CD4-positive, alpha-beta T cell treated with Interleukin-6 at 100 ng/mL for 8 hours (primary cell): ENCODE measurements at places on chromosomes 1 and 21.

- DNase-seq: no peak
Measured at GRCh38 chr1:84425150-84425896, 27.0 kb downstream of the DNASE2B start.

- DNase-seq: no peak
Measured at GRCh38 chr1:212458817-212459216, 26.1 kb downstream of the NENF start.

DNA sequence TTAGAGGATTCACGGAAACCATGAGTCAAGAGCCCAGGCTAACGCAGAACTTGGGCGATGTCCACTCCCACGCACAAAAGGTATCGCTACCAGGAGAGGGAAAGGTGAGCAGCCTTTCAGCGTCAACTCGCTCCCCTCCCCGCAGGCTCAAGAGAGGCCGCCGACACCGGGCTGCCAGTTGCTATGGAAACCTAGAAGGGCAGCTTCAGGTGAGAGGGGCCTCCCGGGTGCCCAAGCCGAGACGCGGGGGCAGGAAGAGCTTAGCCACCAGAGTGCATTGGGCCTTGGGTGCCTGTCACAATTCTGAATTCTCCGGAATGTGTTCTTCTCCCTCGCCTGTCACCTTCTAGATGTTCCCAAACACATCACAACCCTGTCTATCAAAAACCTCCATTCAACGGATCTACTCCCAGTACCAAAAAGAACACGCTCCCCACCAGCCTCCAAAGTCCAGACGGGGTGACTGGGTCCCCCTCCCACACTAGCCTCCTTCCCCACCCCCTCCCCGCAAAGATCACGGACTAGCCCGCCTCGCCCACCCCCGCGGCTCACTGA lies 694 bp downstream of the MEAF6 start:
- DNase-seq: peak; percentile 24

- DNase-seq: no peak
Measured at GRCh38 chr1:151069103-151069486, 1.5 kb upstream of the GABPB2 start.

DNA sequence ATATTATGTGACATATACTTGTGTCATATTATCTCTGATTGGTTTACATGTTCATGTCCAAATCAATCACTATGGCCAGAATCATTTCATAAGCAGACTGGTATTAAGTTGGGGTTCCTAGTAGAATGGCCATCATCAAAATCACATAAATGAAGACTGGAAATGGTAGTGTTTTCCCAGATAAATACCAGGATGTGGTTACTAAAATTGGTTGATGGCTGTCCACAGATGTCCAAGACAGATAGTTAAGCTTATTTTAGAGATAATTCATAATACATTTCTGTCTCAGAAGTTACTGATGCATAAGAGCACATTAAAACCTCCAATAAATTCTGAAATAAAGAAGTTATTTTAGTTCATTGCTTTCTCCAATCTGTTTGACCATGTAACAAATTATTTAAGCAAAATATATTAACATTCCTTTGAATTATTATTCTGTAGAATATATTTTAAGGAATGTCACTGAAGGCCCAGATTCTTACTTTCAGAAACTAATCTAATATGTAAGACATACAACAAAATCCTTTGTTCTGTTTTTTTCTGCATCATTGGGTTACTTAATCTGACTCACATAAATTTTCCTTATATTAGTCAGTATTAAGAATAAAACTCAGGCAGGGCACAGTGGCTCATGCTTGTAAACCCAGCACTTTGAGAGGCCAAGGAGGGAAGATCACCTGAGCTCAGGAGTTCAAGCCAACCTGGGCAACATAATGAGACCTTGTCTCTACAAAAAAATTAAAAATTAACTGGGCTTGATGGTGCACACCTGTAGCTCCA lies 483.9 kb downstream of the PTPRC start:
- DNase-seq: no peak

DNA sequence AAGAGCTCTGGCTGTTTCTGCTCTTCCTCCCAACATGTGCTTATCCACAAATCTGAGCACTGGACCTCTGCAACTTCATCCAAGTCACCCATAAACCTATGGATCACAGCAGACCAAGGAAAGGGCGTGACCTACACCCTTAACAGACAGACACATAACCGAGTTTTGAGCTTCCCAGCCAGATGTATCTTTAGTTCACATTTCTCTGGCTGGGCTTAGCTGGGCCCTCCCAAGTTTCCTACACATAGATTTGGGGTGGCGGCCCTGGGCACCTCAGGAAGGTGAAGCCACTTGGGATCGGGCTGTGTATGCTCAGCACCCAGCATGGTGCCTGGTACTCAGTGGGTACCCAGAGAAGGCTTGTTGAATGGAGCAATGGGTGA lies 26.4 kb downstream of the FAAH start:
- no peak for DNase-seq

- no peak for DNase-seq
Measured at GRCh38 chr1:8120693-8121260, 94.7 kb upstream of the ERRFI1 start.

DNA sequence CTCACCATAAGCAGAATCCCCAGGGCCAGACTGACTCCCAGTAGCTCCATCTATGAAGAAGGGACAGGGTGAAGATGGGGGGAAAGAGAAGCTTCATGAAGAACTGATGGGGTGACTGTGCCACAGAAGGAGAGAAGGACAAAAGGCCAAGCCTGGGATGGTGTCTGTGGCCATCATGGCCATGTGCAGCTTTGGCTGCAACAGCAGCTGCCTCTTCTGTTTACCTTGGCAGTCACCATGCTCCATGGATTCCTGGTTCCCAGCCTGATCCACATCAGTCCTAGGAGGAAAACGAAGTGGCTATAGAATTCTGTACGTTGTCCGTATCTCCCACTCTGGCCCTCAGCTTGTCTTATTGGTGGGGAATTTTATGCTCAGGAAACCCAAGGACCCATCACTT lies 12.0 kb downstream of the SEMA6C start:
- DNase-seq: no peak

DNA sequence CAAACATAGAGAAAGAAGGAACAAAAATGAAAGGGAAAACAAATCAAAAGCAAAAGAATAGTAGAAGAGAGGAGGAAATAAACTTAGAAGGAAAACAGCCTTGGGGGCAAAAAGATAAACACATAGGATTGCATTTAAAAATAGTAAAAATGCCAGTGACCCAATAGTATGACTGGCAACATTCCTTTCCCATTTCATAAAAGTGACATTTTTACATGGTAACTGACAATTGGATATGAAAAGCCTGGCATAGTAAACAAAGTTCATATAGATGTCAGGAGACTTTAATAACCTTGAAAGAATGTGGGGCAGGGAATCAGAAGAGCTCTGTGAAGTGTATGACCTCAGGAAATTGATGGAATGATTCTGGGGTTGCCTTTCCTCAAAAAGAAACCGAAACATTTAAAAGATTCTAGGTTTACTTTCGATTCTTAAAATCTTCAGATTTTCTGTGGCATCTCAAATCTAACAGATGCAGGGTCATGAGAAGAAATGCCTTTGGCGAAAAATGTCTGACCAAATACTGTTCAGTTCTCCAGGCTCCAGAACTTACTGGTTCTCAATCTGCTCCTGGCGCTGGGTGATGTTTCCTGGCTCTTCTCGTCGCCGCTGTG lies 33.7 kb downstream of the SPTA1 start:
- DNase-seq: no peak

GRCh38 chr21:36419996-36420395 lies 34.8 kb downstream of the CHAF1B start:
- DNase-seq: peak; percentile 31

GRCh38 chr1:82978461-82979324 lies 1020.2 kb downstream of the TTLL7 start:
- no peak for DNase-seq

DNA sequence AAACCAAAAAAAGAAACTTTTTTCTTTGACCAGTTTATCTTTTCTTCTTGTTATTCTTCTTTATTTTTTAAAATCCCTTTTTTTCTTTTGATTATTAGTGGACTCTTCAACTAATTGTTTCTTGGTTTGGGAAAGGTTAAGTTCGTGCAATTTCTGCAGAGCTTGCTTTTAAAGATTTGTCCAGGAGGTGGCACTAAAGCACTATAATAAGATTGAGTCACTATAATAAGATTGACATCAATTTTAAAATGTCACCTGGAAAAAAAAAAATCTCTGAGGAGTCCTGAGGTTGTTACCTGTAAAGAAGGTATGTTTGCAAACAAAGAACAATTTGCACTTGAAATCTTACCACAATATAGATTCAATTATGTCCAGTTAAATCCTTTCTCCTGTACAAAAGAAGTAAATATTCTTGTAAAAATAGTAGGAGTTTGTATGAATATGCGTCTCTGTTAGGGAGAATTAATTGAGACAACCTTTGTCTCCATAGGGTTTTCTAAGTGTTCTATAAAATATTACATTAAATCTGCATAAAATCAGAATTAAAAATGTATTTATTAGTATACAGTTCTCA lies 166.7 kb downstream of the ADGRL4 start:
- no peak for DNase-seq

- no peak for DNase-seq
Measured at GRCh38 chr1:77832901-77833300, 53.5 kb downstream of the MIGA1 start.

DNA sequence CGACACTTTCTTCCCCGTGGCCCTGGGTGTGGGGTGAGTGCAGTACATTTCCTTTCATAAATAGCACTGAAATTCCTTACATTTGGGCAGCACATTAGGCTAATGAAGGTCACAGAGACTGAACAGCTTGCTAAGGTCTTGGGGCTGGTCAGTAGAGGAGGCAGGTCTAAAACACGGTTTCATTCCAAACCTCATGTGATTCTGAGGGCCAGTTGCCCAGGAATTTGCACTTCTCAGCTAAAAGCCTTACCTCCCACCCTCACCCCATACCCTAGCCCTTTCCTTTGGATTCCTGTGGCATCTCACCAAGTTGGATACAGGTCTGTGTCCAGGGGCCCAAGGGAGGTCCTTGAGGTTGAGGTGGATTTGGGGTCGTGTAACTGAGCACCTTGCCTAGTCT lies 147.8 kb upstream of the CD34 start:
- DNase-seq: no peak

DNA sequence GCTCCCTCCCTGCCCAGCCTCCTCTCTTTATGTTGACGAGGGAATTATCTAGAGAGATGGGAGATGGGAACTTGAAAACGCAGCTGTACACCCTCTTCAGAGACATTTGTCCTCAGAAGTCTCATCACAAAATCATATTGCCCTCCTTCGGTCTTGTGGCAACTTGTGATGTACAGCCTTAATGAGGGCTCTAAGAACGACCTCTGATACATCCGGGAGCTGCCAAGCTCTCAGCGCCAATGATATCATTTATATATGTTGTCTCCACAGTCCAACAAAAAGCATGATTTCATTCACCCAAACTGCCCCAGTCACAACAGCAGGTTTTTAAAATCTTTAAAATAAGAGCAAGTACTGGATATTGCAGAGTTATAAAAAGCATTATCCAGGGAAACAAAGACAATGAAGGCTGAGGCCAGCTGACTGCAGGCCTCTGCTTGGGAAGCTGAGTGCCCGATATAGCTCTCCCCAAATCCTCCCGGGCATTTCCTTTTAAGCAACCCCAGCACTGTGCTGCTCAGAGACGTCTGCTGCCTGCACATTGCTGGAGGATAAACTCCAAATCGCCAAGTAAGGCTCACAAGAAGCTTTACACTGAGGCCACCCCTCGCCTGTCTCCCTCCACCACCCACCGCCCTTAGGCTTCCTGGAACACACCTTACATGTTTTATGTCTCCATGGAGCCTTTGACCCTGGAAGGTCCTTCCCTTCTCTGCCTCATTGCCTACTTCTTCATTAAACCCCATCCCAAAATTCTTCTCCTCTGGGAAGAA lies 236.1 kb downstream of the C1orf94 start:
- no peak for DNase-seq

DNA sequence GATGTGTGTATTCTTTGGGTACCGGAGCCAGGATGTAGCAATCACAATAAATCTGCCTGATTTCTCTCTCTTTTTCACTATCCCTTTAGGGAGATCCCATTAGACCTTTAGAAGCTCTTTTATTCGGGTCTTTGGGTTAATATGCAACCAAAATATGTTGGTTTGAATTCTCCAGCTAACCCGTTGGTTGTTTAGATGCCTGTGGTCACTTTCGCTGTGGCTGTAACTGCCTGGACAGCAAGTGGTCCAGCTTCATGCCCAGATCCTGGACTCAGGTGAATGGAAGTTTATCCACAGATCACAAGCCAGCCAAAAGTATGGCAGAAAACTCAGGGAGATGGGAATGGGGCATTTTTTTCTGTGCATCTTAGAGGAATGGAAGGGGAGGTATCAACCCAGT lies 12.3 kb downstream of the KAZN start:
- DNase-seq: no peak

DNA sequence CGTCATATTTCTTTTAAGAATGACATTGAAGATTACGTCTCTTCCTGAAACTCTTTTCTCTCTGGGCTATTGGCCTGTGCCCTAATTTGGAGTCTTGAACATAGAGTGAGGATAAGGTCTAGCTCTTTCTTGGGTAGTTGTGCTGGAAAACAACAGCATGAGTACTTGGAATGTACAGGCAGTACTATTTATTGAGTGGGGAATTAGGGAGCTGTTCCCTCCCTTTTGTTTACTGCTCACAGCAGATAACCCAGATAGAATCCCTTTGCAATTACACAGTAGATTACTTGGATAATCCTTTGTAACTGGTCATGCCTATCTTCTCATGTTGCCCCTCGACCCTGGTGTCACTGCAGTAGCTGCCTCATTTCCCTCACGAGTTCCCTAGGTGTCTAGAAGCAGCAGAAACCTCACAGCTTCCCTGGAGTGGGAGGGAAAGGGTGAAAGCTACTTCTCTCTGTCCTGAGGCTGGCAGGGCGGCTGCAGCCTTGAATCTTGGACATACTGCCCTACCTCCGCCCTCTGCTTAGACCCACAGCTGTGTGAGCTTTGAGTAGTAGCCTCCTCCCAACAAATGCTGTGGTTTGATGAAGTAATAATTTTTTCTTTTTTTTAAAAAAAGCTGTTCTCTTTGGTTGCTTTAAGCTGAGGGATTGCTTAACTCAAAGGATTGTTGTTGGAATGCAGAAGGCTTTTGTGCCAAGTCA lies 70.6 kb downstream of the FGGY start:
- DNase-seq: no peak

DNA sequence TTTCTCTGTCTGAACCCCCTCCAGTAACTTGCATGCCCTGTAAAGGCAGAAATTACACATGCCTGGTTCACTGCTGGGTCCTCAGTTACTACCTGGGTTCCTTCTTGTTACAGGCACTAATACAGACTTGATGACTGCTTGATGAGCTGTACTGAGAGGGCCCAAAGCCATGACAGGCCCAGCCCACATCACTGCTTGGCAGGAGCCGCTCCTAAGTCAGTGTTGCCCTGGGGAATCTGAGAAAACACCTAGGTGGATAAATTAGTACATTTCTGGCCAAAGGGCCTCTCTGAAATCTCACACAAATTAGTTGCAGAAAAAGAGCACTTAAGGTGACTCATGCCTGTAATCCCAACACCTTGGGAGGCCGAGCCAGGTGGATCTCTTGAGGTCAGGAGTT lies 37.8 kb upstream of the IRF2BP2 start:
- DNase-seq: no peak

DNA sequence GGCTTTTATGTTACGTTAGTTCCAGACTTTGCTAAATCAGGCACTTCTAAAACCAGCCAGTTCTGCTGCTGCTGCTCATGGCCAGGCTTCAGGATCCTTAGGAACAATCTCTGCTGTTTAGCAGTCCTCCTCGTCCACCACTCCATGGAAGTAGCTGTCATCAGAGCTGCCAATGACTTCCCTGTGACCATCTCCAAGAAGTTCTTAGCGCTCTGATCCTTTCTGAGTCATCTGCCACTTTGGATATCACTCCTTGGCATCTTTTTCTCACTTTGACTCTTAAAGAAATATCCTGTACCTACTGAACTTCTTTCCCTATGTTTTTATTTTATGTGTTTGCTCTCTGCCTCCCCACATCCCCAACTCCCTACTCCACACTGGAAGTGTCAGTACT lies 14.7 kb upstream of the IRF2BP2 start:
- no peak for DNase-seq
